ENCODE measurements at places on chromosomes 12 and 14. TPM values are rescaled to one million over a fixed set of nuclear protein-coding genes. Genes with fewer than 3 reads are reported as not detected.

- no peak for DNase-seq
Measured at GRCh38 chr14:99595034-99595433, 9.0 kb downstream of the CCDC85C start.

Gene SERPINA3
- 15.8 TPM for total RNA-seq

GRCh38 chr12:49872781-49873181 lies 29.9 kb upstream of the BCDIN3D start:
- DNase-seq, result no peak

DNA sequence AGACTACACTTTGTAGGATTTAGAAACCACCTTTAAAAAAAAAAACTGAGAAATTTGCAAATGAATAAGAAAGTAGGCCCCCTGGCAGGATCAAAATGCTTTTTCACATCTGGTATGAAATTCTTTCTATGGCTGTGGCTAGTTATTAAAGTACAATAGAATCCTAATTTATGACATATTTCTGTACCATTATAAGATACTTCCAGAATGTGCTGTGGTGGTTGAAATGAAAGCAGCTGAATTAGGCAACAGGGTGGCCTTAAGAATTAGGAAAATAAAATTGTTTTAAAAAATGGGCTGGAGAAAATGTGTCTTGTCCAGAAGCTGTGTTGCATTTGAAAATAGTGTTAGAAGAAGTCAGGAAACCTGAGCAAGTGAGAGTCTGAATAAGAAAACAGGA lies 85.9 kb upstream of the PDE3A start:
- DNase-seq, result no peak

DNA sequence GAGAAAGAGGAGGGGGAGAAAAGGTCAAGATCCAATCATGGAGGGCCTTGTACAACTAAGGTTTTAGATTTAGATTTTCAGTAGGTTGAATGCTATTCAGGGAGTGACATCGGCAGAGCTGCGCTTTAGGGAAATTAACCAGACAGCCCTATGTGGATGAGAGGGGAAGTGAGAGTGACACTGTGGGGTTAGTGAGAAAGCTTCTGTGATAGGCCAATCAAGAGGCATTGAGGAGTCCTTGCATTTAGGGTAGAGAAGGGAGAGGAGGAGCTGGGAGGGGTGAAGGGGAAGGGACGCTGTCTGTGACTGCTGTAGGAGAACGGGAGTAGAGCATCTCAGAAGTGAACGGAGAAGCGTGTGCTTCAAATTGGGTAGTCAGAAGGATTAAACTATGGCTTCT lies 3.4 kb downstream of the HSD17B6 start:
- no peak for DNase-seq

DNA sequence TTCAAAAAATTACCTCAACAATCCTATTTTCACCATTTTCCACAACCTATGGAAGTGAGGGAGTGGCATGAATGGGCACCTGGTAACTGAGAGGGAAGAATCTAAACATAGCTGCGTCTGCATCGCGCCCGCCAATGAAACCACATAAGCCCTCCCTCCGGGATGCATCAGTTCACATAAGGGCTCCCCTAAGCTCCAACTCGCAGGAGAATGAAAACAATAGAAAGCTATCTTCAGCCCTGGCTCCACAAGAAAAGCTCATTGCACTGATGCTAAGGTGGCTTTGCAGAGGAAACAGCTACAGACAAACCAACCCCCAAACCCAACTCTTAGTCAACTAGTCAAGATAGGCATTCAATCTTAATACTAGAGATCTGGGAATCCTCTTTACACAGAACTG lies 173.3 kb downstream of the FOXN3 start:
- DNase-seq, result no peak

Gene LTBP2
- total RNA-seq, result 6.3 TPM

Data from spleen (tissue), 13 donors.